ENCODE measurements at places on chromosomes 5 and 9. TPM values are rescaled to one million over a fixed set of nuclear protein-coding genes. Genes with fewer than 3 reads are reported as not detected.
A peak's percentile ranks its signal among the peaks of the same experiment; 100 is the strongest.

DNA sequence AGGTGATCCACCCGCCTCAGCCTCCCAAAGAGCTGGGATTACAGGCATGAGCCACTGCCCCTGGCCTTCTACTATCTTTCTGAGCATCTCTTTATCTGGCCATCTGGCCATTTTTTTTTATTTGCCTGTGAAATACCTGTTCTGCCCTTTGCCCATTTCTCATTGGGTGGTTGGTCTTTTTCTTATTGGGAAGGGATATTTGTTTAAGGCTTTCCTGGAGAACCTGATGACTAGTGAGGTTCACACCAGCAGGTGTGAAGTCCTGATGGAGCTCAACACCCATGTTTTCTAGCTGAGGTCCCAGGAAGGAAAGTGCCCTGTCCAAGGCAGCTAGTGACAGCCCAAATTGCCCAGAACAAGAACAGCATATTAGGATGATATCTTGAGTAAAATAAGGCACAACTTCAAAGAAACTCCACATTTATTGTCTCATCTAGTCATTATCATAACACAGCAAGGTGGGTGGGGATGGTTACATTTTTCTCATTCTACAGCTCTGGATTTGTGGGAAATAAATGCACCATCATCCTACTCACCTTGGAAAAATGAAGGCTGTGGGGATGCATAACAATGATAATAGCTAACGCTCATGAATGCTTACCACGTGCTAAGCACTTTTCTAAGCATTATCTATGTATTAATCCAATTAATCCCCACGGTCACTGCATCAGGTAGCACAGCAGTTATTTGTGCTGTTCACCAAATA is 20.3 kb downstream of the SLC36A3 start:
- no peak overlapping the region for H3K27ac ChIP-seq
- H3K27me3 ChIP-seq, result no peaks in the 10 kb centered on the region
- no peak overlapping the region for H3K4me3 ChIP-seq
- no peaks in the 10 kb centered on the region for H3K36me3 ChIP-seq
- H3K4me1 ChIP-seq, result no peaks in the 10 kb centered on the region
- no peak for DNase-seq

DNA sequence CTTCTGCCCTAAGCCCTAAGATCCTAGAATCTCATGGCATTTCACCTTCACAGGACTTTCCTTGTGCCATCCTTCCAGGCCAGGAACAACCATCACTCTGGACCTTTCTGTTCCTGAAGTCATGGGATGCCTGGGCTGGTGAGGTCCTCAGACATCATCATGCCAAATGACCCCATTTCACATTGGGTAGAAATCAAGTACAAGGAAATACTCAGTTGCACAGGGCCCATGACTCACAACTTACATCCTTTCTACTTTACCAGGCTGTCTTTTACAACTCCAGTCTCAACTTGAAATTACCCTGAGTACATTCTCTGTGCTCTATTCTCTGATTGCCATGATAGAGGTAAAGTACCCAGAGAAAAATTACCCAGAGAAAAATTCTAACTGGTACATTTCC is 167.1 kb downstream of the PIK3R1 start:
- DNase-seq, result no peak
- H3K36me3 ChIP-seq, result no peaks in the 10 kb centered on the region
- no peak overlapping the region for H3K27ac ChIP-seq
- no peaks in the 10 kb centered on the region for H3K27me3 ChIP-seq

DNA sequence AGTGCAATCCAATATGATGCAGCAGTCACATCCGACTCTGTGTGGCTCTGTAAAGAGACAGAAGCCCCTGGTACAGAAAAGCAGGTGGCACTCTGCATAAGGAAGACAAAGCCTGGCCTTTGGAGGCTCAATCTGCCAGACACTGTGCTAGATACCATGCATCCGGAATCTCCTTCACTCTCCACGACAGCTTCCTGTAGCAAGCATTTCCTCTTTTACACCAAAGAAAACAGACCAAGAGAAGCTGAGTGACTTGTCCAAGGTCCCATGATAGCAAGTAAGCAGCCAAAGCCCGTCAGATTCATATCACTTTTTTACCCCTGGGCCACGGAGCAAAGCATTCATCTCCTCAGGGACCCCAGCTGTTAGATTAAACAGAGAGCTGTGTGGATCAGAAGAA is 64.2 kb upstream of the SMIM23 start:
- no peak overlapping the region for H3K27ac ChIP-seq
- no peaks in the 10 kb centered on the region for H3K4me1 ChIP-seq
- no peaks in the 10 kb centered on the region for H3K36me3 ChIP-seq
- peaks cover 19% of the 10 kb centered on the region for H3K27me3 ChIP-seq
- H3K4me3 ChIP-seq, result no peak overlapping the region

GRCh38 chr5:173923218-173924095 is 35.3 kb downstream of the CPEB4 start:
- no peaks in the 10 kb centered on the region for H3K36me3 ChIP-seq
- DNase-seq, result no peak
- H3K27ac ChIP-seq, result no peak overlapping the region

GRCh38 chr9:23774266-23774665 is 51.8 kb downstream of the ELAVL2 start:
- H3K4me1 ChIP-seq, result no peaks in the 10 kb centered on the region
- no peaks in the 10 kb centered on the region for H3K27me3 ChIP-seq
- H3K36me3 ChIP-seq, result no peaks in the 10 kb centered on the region
- DNase-seq, result no peak
- H3K27ac ChIP-seq, result no peak overlapping the region

GRCh38 chr9:1083325-1083913 is 33.3 kb downstream of the DMRT2 start:
- no peak overlapping the region for H3K4me3 ChIP-seq
- peak; percentile 57 for DNase-seq
- peaks cover 12% of the 10 kb centered on the region for H3K27me3 ChIP-seq
- H3K27ac ChIP-seq, result no peak overlapping the region
- no peaks in the 10 kb centered on the region for H3K4me1 ChIP-seq

- H3K27ac ChIP-seq, result no peak overlapping the region
- DNase-seq, result no peak
- H3K4me3 ChIP-seq, result no peak overlapping the region
These were observed 19.6 kb upstream of the LAMC3 start for GRCh38 chr9:130989391-130989790.

Gene POLK
- 21.5 TPM for total RNA-seq

Gene PSD2
- total RNA-seq, result 0.70 TPM

Gene FBP2
- total RNA-seq, result 0.21 TPM

Gene SCGB3A2
- total RNA-seq, result not detected

Gene NDOR1
- total RNA-seq, result 40.2 TPM

Gene SOHLH1
- total RNA-seq, result not detected

Gene ANKRD18A
- total RNA-seq, result not detected

Gene DDX4
- total RNA-seq, result not detected

Gene ANKRD55
- not detected for total RNA-seq

Gene PALM2AKAP2
- 5.7 TPM for total RNA-seq

Gene SARDH
- 1.0 TPM for total RNA-seq

Gene GABRA1
- total RNA-seq, result not detected

Data from A673 (cell line).